Activated CD4-positive, alpha-beta T cell treated with anti-CD3 and anti-CD28 coated beads, Interleukin-2, amount 10 ng/mL, durations not matched to agents 7 days and 5 days (primary cell): ENCODE measurements at places on chromosomes 3 and 15. TPM values are rescaled to one million over a fixed set of nuclear protein-coding genes. Genes with fewer than 3 reads are reported as not detected.
A peak's percentile ranks its signal among the peaks of the same experiment; 100 is the strongest.

Gene SLC12A8
- total RNA-seq: 0.10 TPM

- peaks cover 9% of the 10 kb centered on the region for H3K4me1 ChIP-seq
- H3K27ac ChIP-seq: no peak overlapping the region
These were observed 118.9 kb upstream of the EOMES start for GRCh38 chr3:27840807-27841594.

GRCh38 chr3:49867871-49868321, 1.8 kb downstream of the CAMKV start:
- H3K4me3 ChIP-seq: no peak overlapping the region
- H3K27ac ChIP-seq: no peak overlapping the region
- peaks cover 49% of the 10 kb centered on the region for H3K27me3 ChIP-seq
- DNase-seq: peak; percentile 38
- H3K4me1 ChIP-seq: peaks cover 1% of the 10 kb centered on the region
- no peaks in the 10 kb centered on the region for H3K36me3 ChIP-seq

DNA sequence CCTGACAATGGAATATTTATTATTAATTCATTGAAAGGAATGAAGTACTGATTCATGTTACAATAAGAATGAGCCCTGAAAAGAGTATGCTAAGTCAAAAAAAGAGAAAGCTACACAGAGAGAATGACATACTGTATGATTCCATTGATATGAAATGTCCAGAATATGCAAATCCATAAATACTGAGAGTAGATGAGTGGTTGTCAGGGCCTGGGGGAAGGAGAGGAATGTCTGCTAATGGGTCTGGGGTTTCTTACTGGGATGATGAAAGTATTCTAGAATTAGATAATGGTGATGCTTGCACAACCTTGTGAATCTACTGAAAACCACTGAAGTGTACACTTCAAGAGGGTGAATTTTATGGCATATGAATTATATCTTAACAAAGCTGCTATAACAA, 79.9 kb upstream of the HACD2 start:
- no peak overlapping the region for H3K4me3 ChIP-seq
- no peak for DNase-seq
- peaks cover 11% of the 10 kb centered on the region for H3K27me3 ChIP-seq
- peaks cover 7% of the 10 kb centered on the region for H3K4me1 ChIP-seq
- H3K36me3 ChIP-seq: no peaks in the 10 kb centered on the region

GRCh38 chr15:26460165-26460564, 312.7 kb downstream of the GABRB3 start:
- H3K4me1 ChIP-seq: no peaks in the 10 kb centered on the region
- H3K27me3 ChIP-seq: no peaks in the 10 kb centered on the region
- H3K4me3 ChIP-seq: no peak overlapping the region
- H3K27ac ChIP-seq: no peak overlapping the region

DNA sequence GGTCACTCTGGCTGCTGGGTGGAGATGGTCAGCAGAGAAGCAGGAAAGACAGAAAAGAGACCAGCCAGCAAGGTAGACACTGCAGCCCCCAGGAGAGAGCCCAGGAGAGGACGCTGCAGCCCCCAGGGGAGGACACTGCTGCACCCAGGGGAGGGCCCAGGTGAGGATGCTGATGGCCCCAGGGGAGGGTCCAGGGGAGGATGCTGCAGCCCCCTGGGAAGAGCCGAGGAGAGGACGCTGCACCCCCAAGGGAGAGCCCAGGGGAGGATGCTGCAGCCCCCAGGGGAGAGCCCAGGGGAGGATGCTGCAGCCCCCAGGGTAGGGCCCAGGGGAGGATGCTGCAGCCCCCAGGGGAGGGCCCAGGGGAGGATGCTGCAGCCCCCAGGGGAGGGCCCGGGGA, 196.7 kb upstream of the NSMCE3 start:
- H3K4me3 ChIP-seq: no peak overlapping the region
- peaks cover 4% of the 10 kb centered on the region for H3K27me3 ChIP-seq
- no peak overlapping the region for H3K27ac ChIP-seq
- no peaks in the 10 kb centered on the region for H3K36me3 ChIP-seq
- no peak for DNase-seq

GRCh38 chr3:88031642-88032077, 27.1 kb downstream of the CGGBP1 start:
- no peaks in the 10 kb centered on the region for H3K27me3 ChIP-seq
- peak; percentile 31 for DNase-seq
- H3K4me1 ChIP-seq: peaks cover 40% of the 10 kb centered on the region
- H3K27ac ChIP-seq: peak overlapping the region; percentile 91

DNA sequence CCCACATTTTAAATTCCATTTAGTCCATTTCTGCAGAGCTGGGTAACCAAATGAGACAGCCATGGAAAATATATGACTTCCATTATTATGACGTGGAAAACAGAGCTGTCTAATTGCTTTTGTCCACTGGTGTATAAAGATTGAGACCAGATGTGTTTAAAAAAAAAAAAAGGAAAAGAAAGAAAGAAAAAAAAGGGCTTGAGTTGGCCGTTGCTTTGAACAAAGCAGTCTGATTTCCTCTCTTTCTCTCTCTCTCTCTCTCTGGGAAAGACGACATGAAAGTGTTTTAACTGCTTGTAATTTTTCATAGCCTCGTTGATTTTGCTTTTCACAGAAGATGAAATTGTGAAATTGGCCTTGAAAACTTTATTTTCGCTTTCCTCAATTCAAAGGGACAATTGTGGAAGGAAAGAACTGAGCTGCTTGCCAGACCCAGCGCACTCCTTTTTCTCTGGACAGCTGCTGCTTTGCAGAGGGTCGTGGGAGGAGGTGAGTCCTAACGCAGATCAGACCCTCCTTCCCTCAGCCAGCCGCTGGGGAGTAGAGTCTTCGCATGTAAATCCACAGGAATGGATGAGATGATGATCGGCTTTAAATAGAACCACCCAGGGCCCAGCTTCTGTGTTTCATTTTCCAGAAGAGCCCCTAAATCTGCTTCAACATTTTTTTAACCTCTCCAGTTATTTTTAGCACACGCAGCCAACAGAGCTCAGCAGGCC, 42.8 kb upstream of the UBE2E1 start:
- no peak overlapping the region for H3K27ac ChIP-seq
- peaks cover 29% of the 10 kb centered on the region for H3K4me1 ChIP-seq
- no peaks in the 10 kb centered on the region for H3K27me3 ChIP-seq
- H3K4me3 ChIP-seq: no peak overlapping the region

- no peak overlapping the region for H3K27ac ChIP-seq
- H3K4me3 ChIP-seq: no peak overlapping the region
- peaks cover 7% of the 10 kb centered on the region for H3K4me1 ChIP-seq
- H3K36me3 ChIP-seq: peaks cover 45% of the 10 kb centered on the region
These were observed 16.5 kb downstream of the LRRC58 start for GRCh38 chr3:120332646-120333045.

DNA sequence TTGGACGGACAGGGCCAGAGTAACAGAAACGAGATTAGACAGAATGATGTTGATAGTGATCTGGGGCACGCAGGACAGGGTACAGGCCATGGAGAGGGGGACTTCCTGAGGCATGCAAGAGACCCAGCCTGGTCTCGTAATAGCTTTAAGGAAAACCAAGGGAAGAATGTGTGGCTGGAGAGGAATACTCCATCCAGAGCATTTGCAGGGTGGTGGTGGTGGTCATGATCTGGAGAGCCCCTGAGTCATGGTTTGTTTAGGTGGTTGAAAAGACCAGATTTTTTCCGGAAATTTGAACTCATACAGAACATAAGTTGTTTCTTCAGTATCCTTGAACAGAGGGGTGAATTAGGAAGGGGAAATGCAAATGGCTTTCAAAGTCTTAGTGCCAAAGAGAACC, 138.5 kb downstream of the DUT start:
- H3K27me3 ChIP-seq: no peaks in the 10 kb centered on the region
- DNase-seq: no peak
- no peaks in the 10 kb centered on the region for H3K36me3 ChIP-seq
- peaks cover 5% of the 10 kb centered on the region for H3K4me1 ChIP-seq
- no peak overlapping the region for H3K27ac ChIP-seq

Gene LNP1
- total RNA-seq: 0.72 TPM

Gene RASGRF1
- total RNA-seq: not detected
